ENCODE measurements at places on chromosomes 5 and 9.

DNA sequence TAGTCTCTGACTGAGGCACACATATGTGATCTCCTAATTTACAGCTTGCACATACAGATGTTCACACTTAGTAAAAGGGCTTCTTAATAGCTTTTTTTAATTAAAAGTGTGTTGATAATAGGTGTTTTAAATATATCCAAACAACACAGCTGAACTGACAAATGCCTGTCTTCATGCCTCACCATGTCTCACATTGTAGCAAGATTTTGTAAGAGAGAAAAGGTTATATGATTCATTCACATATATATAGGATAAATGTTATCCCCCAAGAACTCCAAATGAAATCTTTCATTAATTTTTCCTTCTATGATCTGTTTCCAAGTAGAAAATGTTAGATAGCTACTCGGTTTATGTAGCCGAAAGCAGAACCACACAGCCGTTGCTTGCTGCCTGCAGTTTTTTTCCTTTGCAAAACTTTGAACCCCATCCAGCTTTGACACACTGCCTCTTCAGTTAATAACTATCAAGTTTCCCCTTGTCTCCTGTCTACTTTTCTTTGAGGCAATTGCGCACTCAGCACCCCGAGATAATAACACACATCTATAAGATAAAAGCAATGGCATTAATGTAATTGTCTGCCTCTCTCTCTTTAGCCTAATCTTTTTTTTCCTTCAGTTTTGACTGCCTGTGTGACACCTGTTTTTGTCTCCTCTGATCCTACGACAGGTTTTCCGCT lies 299.2 kb downstream of the BNC2 start:
- no peak for DNase-seq

DNA sequence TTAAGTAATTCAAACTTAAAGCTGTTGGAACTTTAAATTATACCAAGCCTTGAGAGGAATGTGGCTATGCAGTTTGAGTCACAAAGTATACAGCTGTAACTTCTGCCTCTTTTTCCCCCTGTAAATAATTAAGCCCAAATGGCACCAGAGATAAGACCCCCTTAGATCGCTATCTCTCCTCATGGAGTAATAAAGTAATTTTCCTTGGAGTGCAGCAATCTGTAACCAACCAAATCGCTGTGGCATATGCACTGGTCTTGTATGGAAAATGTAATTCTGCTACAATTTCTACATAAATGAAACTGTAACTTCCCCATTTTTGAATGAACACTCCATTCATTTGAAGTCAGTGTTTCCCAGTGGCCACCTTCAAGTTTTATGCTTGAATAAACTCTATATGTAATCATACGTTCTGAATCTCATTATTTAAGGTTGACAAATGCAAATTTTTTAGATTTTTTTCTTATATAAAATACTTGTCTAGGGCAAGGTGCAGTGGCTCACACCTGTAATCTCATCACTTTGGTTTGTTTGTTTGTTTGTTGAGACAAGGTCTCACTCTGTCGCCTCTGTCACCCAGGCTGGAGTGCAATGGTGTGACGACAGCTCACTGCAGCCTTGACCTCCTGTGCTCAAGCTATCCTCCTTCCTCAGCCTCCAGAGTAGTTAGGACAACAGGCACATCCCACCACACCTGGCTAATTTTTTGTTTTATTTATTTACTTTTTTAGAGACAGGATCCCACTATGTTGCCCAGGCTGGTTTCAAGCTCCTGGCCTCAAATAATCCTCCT lies 12.3 kb downstream of the SUSD1 start:
- no peak for DNase-seq

DNA sequence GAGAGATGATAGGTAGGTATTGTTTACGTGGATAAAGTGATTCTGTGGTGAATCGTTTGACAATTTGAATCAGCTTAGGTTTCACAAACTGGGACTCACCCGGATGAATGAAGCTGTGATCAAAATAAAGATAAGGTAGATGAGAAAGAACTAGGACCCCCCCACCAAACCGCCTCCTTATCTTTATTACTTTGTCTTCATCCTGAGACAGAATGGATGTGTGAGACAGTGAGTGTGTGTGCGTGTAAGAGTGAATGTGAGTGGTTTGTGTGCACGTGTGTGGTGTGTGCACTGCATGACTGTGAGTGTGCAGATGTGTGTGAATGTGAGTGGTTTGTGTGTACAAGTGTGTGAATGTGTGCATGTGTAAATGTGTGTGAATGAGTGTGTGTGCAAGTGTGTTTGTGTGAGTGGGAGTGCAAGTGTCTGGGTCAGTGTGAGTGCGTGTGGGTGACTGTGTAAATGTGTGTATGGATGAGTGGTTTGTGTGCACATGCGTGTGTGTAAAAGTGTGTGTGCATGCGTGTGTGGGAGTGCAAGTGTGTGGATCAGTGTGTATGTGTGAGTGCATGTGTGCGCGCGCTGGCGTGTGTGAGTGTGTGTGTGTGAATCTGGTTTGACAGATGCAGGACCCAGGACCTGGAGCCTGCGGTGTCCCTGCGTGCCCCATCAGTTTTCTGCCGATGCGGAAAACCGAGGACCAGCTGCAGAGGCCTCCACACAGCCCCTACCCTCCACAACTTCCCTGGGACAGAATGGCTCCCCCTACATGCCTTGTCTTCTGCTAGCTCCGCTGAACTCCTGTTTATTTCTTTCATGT lies 11.4 kb upstream of the ENG start:
- DNase-seq, result peak; percentile 45

DNA sequence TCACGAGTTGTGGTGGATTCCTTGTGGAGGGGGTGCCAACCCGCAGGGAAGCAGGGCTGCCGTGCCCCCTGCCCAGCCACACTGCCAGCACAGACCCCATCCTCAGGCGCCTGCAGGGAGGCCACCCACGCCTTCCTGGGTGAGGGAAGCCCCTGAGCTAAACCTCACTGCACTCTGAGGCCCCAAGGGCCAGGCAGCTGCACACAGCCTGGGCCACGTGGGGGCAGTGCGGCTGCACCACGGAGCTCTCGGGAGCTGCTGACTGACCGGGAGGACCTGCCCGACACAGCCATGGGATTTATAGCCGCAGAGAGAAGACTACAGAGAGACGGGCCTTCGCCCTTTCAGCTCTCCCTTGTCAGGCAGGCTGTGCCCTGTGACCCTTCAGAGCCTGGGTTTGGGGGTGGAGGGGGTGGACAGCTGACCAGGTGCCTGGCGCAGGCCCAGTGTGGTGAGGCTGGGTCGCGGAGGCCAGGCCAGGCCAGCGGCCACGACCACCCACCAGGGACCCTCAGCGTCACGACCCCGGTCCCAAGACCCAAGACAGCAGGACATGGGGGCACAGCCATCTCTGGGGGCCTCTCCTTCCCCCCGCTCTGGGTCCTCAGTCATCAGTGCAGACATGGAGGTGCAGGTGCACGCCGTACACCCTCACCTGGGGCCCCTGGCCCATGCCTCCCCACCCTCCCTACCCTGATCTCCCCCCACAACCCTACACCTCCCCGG lies 4.3 kb upstream of the AHRR start:
- DNase-seq, result peak; percentile 48

DNA sequence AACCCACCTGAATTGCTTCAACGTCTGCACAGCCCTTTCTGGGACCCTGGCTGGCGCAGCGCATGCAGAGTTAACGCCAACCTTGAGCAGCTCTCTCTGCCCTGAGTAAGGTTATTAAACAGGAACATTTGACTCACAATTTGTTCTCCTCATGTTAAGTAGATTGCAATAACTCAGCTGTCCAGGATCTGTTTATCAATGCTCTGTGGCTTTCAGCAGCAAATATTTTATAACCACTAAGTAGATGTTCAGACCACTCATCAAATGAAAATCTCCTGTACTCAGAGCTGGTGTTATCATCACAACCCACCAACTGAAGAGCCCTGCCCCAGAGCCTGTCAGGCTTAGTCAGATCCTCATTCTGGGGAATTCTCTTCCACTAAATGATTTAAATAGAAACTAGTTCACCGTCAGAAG lies 403.0 kb downstream of the ZNF608 start:
- no peak for DNase-seq

DNA sequence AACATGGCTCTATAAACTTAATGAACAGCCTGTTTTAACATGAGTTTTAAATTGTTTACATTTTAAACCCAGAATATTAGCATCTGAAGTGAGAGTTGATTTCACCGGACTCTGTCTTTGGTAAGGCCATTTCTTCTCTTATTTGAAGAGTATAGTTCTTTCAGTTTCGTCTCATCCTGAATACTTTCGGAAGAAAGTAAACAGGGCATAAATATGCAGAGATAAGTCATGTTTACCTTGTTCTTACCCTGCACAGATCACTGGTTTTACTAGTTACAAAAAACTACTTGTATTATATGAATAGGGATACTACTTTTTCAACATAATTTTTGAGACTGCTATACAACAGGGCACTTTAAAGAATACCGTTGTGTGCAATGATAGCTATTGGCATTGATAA lies 656.3 kb upstream of the ZNF608 start:
- DNase-seq, result no peak
